ENCODE measurements at places on chromosomes 2 and 18. TPM values are rescaled to one million over a fixed set of nuclear protein-coding genes. Genes with fewer than 3 reads are reported as not detected.

- DNase-seq = peak; percentile 50
These were observed 50.4 kb downstream of the CLIP4 start for GRCh38 chr2:29165362-29166241.

DNA sequence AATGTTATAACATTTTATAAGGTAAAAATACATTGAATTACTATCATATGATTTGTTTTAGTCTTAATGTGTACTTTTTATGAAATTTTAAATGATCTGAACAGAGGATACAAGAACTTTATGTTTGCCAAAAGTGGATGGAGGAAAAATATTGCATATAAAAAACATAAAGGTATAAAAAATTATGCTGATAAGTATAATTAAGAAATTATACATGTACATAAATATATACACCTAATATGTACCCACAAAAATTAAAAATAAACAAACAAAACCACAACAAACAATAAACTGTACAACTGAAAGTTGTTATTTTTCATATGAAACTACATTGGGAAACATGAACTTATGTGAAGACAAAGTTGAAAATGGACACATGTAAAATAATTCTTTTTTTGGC is 38.2 kb upstream of the CALCRL start:
- DNase-seq = no peak

DNA sequence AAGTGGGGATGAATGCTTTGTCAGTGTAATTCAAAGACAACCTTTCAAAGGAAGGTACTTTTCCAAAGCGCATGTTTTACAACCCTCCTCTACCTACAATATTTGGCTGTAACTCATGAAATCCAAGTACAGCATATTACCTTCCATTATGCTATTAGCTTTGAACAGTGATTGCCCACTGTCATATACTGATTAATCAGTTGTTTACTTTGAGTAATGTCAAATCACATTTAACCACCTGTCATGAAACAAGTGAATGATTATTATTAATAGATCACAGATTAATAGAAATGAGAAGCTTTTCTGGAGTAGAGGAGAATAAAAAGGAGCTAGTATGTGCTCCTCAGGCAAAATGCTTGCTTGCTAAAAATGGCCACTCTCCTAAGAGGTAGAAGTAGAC is 150.5 kb upstream of the SMAD7 start:
- no peak for DNase-seq

DNA sequence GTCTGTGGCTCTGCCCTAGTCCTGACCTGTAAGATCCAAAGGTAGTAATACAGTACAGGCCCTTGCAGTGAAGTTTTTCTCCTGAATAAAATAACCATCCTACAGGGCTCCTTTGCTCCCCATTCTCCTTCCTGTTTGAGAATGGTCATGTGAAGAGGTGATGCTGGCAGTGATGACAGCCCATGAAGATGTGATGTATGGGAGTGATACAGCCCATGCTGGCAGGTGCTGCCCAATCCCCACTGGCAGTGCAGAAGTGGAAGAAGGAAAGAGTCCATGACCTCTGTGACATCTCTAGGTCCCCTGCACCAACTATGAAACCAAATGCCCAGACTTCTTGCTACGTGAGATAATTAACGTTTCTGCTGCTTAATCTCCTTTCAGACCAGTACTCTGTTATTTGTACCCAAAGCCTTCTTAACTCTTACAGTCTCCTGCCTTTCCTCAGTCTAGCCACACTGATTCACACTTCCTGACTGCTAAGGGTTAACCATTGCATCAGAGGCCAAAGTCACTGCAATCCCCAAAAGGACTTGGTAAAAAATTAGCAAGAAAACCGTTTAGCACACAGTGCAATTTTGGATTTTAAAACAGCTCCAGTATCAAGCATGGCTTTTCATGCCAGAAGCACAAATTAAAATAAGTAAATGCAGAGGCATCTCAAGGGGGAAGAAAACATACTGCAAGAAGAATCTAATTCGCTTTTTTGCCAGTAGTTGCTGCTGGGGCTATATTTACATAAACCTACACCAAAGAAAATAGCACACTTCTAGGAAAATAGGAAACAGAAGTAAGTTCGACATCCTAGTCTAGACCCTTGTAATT is 98.0 kb downstream of the STK39 start:
- DNase-seq = no peak

DNA sequence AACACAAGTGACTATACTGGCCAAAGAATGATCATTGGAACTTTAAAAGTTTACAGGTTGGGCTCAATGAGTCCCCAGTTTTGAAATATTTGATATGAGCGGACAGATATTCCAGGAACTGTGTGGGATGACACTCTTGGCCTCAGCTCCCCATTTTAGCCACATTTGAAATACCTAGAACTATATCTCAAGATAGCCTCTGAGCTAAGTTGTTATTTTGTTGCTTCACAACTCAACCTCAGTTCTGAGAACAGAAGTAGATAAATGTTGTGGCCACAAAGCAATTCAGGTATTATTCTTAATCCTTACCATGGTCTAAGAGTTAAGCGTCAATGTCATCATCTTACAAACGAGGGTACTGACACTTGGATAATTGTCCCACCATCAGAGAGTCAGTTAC is 172.2 kb upstream of the SETBP1 start:
- DNase-seq = no peak

DNA sequence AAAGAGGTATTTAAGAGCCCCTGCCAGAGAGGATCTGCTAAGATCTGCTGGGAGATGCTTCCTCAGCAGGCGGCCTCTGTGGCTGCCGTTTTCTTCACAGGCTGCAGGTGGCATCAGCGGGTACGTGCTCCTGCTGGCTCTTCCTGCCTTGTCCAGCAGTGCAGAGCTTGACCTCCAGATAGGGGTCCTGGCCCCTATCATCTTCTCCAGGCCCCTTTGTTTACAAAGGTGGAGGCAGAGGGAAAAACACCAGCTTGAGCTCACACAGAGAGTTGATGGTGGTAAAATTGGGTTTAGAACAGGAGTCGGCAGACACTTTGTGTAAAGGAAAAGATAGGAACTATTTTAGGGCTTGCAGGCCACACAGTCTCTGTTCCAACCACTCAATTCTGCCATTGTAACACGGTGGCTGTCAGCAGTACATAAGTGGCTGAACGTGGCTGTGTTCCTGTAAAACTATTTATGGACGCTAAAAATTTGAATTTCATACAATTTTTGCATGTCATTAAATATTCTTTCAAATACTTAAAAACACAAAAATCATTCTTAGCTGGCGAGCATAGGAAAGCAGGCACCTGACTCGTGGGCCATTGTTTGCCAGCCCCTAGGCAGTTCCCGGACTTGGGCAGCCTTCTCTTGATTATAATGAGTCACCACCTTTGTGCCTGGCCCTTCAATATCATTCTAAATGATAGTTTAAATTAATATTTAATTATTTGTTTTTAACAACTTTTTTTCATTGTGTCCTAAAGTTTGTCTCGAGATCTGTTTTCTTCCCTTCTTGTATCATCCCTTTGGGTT is 98.2 kb upstream of the B3GNT7 start:
- DNase-seq = peak; percentile 23

DNA sequence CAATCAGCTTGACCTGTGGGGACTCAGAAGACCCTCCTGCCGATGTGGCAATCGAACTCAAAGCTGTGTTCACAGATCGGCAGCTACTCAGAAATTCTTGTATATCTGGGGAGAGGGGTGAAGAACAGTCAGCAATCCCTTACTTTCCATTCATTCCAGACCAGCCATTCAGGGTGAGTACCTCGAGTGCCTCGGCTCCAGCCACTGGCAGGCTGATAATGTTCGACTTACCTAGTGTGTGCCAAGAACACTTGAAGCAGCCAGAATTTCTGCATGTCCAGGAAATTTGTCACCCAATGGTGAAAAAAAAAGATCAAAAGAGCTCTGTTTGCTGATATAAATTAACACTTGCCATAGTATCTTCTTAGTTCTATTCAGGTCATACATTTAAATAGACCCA is 2.3 kb downstream of the LGALSL start:
- no peak for DNase-seq

DNA sequence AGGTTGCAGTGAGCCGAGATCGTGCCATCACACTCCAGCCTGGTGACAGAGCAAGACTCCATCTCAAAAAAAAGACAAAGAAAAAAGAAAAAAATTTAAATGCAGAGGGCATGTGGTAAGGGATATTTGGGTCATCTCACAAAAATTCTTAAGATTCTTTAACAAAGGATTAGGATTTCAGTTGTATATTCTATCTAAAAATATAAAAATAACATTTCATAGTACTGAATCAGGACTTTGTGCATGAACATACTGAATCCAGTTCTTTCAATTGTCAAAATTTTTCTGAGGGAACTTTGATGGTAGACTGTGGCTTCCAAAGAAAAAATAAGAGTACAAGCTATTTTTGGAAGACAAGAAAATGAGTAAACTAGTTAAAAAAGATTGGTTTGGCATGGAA is 6.5 kb upstream of the PPP3R1 start:
- no peak for DNase-seq

- DNase-seq = no peak
These were observed 42.1 kb downstream of the MYCN start for GRCh38 chr2:15982285-15983044.

DNA sequence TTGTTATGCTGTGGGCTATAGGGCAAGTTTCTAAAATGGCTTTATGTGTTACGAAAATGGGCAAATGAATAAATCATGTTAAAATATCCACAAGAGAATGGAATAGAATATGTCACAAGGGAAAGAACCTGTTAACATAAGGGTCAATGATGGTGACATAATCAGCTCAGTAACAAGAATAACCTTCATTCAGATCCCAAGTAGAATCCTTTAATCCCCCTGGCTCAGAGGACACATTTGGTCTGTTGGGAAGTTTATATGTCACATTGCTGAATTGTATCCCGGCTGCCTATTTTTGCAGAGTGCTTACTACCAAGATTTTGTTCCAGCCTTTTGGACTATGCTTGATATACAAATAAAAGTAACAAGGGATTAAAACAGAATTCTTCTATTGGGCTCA is 13.1 kb upstream of the LGALSL start:
- no peak for DNase-seq

DNA sequence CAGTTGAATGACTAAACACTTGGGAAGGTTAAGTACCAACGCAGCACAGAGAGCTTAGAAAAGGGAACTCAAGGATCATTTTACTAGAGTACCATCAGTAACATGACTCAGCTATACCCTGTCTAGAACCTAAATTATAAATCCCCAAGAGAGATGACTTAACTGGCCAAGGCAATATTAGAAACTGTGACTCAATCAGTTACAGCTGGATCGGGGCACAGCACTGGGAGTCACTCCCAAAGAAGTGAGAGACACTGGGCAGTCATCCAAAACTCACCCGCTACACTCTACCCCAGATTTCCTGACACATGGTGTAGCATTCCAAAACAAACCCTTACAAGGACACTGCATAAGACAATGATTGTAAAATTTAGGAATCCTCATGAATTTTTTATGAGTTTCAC is 17.7 kb downstream of the IWS1 start:
- DNase-seq = peak; percentile 99

GRCh38 chr2:96565111-96565510 is 28.6 kb downstream of the ARID5A start:
- no peak for DNase-seq

DNA sequence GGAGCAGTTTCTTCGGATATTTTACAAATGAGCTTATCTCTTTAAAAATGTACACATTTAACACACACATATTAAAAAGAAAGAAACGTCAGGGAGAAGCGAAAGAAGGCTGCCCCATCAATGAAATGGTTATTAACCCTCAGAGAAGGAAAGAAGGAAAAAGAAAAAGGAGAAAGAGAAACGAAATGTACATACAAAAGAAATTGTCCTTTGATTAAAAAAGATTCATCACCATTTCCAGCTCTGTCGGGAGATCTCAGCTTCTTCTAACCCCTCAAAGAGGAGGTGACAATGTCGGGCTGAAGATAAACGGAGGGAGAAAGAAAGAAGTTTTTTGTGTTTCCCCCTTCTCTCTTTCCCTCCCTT is 1.5 kb downstream of the IKZF2 start:
- DNase-seq = no peak

DNA sequence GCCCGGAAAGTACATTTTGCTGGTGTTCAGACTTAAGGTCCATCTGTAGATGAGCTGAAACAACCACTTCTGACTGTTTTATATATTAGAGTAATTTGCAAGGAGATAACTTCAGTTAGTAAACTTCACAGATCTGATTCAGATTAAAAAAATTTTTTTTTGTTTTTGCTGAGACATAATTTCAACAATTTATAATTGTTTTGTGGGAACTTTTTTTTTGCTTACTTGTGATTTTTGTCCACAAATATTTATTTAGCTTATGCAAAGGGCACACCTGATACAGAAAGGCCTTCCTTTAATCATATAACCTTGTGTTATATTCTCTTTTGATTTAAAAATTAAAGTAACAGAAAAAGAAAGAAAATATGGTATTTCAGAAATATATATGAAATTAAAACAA is 9.6 kb upstream of the SCN9A start:
- no peak for DNase-seq

DNA sequence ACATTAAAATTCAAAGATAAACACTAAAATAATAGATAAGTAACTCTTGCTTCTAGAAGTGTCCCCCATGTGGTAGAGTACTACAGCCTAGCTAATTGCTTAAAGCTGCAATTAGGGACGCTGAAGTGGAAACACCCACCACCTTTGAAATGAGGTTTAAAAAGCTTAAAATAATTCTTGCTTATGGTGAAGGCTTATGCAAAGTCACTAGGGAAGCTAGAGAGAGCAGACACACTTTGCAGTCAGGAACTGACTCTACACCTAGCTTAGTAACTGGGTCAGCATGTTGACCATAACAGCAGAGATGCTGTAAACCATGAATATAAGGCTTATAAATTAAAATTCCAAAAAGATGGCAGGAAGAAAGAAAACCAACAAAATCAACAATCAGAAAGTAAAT is 65.4 kb upstream of the DSG1 start:
- no peak for DNase-seq

GRCh38 chr2:240512109-240512485 is 45.7 kb downstream of the ANKMY1 start:
- no peak for DNase-seq

The GKN2 gene
- total RNA-seq = not detected

The PASK gene
- 18.6 TPM for total RNA-seq

The PRKAG3 gene
- not detected for total RNA-seq

The VSNL1 gene
- total RNA-seq = 15.7 TPM

The C2orf81 gene
- 2.5 TPM for total RNA-seq

The CXCR1 gene
- total RNA-seq = 1.1 TPM

The RESP18 gene
- not detected for total RNA-seq

The COL6A3 gene
- 0.05 TPM for total RNA-seq

The SERPINB13 gene
- 8.8 TPM for total RNA-seq

The UCN gene
- total RNA-seq = 0.40 TPM

The TTLL4 gene
- total RNA-seq = 37.4 TPM

The CD8B2 gene
- total RNA-seq = not detected

The CFAP221 gene
- not detected for total RNA-seq

All from mammary epithelial cell (primary cell).